SJCRH30 (cell line): ENCODE measurements at places on chromosomes 7 and 10.

- DNase-seq: peak; percentile 70
These were observed 74.4 kb upstream of the RSU1 start for GRCh38 chr10:16891375-16892313.

GRCh38 chr10:46234431-46235060, 52.3 kb upstream of the ANTXRL start:
- DNase-seq: no peak

DNA sequence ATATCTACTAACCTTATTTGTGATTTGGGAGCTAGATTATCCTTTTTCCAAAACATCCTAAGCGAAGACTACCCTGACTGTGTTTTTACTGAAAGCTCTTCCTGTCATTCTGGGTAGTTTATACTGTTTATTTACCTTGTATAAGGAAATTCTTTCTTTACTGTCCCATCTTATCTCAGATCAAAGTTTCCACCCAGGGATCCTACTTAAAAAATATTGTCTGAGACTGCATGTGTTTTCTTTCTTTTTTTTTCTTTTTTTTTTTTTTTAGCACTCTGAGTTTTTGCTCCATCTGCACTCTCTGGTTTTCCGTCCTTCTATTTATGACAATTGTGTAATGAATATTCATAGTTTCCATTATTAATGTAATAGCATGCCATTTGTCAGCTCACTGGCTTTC, 26.5 kb downstream of the CDK14 start:
- no peak for DNase-seq

- no peak for DNase-seq
These were observed 411.6 kb downstream of the RPS24 start for GRCh38 chr10:78445308-78445707.

GRCh38 chr10:21047096-21047495, 150.0 kb upstream of the NEBL start:
- no peak for DNase-seq

- peak; percentile 66 for DNase-seq
These were observed 354.1 kb downstream of the TNS3 start for GRCh38 chr7:47227762-47228177.

DNA sequence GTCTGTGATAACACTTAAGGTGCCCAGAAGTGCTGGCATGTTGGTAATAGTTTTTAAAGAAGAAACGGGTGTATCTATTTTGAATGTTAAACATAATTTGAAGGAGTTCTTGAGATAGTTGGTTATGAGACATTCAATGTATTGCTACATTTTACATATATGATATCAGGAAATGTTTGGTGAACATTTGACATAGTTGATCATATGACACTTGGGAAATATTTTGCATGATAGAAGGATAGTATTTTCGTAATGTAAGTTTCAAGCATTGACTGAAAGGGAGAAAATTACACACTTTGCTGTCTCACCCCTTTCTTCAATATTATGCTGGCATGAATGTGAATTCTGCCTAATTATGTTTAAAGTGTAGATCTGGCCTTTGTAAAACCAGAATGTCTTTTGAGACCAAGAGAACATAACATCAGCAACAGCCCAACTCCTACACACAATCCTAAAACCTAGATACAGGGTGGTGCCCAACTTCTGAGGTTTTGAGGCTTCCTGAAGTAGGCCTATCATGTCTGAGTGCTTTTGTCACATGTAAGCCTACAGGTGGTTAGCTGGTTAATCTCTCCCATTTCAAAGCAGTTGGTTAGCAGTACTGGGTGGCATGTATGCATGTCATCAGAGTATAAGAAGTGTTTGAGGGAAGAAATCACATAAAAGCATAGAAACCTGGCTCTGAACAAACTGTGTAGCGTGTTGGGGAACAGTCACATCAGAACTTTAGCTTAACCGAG, 2.1 kb downstream of the ADD3 start:
- peak; percentile 12 for DNase-seq

DNA sequence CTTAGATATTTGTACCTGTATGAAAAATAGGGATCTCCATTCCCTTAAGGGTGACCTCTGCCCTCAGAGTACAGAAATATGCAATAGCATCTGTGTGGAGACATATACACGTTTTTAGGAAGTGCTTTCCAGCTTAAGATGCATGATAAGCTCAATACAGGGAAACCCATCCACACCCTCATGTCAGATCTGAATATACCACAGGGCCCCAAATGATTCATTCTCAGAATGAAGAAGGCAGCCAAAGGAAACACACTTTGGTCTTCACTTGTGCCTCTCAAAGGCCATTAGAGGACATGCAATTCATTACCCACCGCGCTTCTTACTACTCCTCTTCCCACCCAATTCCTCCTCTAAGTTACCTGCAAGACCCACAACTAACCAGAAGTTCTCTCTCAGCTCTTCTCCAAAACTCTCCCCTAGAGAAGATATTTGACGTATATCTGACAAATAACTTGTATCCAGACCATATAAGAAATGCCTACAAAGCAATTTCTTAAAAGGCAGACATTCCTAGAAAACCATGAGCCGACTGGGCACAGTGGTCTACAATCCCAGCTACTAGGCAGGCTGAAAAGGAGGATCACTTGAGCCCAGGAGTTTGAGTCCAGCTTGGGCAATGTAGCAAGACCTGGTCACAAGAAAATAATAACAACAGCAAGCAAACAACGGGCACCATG, 103.0 kb downstream of the OAT start:
- no peak for DNase-seq

DNA sequence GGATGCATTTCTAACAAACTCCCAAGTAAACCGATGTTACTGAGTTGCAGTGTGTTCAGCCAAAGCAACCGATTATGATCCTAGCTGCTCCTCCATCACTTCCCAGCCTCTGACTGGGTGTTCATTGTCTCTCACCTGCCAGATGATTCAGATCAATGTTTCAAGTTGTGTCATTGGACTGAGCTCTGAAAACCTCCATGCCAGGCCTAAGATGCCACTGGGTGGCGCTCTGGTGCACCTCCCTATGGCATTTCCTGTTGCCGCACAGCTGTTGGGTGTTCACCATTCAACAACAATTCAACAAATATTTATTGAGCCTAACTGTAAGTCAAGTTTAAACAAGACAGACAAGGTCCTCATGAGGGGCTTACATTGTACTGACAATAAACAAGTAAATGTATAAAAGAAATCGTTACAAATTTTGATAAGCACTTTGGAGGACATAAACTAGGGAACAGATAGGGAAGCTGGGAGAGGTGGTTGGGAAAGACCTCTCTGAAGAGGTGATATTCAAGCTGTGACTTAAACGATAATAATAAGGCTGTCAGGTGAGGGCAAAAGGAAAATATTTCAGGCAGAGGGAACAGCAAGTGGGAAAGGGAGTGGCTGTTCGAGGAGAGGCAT, 22.8 kb downstream of the RGR start:
- no peak for DNase-seq

DNA sequence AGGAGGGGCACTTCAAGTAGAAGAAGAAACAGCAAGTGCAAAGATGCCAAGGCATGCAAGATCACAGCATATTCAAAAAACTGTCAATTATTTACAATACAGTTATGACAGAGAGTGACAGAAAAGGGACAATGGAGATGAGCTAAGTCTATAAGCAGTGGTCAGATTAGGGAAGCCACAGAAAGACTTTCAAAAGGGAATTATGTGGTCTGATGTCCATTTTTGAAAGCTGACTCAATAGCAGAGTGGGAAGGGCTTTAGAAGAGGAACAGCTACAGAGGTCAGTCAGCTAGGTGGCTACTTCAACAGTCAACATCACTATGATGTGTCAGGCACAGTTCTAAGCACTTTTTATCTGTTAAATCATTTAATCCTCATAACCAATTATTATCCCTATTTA, 45.2 kb upstream of the SPOCK2 start:
- no peak for DNase-seq

DNA sequence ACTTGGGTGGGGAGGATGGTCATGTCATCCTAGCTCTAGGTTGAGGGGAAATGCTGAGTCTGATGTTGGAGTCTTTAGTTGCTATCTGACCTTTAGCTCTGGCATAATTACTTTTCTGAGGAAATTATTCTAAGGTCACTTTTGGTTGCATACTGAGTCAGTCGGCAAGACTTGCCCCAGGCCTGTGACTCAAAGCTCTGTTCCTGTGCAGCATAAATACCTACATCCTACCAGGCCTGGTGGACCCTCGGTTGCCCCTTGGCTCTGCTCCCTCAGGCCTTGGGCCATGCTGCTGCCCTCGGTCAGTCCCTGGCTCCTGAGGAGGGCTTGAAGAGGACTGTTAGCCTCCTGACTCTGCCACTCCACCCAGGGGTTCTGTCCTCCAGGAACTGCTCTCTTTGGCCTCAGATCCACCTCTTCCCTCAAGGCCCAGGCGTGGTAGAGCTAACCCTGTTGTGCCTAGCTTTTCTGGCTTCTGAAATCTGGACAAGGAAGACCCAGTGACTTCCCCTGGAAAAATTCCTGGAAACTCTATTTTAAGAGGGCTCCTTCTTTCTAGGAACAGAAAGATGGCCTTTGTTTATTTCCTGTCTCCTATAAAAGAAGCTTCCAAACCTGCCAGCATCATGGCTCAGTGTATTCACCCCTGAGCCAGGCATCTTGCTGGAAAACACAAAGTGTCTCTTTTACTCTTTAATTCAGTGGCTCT, 71.2 kb downstream of the TMEM178B start:
- DNase-seq: no peak

GRCh38 chr7:75914169-75914654, 743 bp upstream of the POR start:
- DNase-seq: peak; percentile 22

- peak; percentile 62 for DNase-seq
These were observed 15.1 kb upstream of the ELN start for GRCh38 chr7:74012842-74013249.

GRCh38 chr7:152336754-152337368, 98.9 kb downstream of the KMT2C start:
- DNase-seq: peak; percentile 62

GRCh38 chr7:44320794-44321371, 4.5 kb downstream of the CAMK2B start:
- no peak for DNase-seq

- no peak for DNase-seq
These were observed 1055.1 kb downstream of the KCNMA1 start for GRCh38 chr10:76582531-76582930.

- DNase-seq: no peak
These were observed 425.7 kb upstream of the SEMA3D start for GRCh38 chr7:85612514-85612913.

DNA sequence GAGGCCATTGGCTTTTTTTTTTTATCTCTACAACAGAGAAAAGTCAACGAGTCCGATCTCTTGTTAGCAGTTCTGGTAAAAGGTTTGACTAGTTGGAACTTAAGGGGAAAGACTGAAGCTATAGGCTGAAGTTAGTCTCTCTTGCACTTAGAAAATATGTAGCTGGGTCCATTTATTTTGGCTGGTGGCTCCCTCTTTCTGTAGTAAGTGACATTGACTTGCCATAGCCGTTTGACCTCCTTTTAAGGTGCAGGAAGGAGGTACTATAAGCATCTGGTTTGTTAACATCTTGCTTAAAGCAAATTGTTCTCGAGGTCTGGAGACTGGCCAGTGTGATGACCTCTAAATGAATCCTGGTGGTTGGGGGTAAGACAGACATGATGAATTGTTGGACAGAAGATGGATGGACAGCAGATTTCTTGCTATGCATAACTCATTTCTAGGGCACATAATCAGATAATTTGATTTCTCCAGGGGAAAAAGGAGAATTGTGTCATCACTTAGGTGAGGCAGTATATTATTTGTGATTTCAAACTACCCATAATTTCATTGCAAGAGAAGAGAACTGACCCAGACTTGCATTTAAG, 356.3 kb upstream of the GALNT17 start:
- no peak for DNase-seq

DNA sequence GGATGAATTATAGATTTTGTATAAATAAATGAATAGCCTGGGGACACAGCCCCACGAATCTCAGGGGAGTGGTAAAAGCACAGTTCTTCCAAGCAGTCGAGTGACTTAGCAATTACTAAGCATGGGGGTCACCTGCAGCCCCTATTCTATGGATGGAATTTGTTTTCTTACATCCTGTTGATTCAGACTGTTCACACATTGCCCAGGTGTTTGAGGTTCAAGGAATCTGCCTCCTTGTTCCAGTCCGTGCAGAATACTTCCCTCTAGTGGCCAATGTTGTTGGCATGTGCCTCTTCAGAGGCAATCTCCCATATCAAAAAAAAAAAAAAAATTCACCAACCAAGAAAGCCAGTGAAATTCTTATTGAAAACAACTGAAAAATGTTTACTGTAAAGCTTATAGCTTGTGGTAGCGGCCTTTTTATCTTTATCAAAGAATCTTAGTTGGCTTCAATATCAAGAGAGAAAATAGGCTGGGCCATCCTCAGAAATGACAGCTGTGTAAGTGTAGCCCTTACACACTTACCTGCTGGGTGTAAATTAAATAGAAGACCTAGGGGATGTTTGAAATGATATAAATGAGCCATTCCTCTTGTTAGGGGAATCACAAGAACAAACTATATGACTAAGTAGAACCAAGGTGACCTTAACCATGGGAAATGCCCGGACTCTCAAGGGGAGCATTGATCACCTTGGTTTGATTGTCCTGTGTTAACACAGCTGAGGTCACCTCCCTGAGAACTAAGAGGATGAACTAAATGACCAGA, 7.8 kb downstream of the LIPM start:
- DNase-seq: peak; percentile 48

DNA sequence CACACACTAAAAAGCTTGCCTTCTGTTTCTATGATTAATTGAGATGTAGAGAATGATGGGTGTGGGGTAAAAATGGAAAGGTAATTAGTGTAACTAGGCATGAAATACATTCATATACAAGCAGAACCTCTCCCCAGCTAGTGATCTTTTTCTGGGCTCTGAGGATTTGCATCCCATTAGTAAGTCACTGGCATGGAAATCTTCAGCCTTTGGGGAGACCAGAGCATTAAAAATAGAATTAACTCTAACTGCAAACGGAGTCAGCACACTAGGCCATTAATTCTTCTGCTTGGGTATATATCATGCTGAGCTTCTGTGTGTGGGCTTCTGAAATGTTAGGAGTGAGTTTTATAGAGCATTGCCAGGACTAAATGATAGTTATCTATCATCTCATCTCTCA, 128.9 kb downstream of the HDAC9 start:
- no peak for DNase-seq

DNA sequence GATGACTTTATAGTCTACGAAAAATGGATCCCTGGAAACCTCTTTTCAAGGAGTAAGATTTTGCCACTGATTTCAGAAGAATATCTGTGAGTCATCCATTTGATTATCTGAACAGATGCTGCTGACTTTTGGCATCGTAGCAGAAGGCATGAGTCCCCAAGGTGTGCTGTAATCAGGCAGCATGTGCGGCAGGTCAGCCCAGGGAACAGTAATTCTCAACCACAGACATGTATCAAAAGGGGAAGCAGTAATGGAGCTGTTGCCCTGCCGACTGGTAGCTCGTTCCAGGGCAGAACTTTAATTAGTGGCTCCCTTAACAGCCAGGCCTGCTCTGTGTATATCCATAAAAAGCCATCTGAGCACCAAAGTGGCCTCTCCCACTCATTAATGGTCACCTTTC, 5.7 kb upstream of the VWC2 start:
- no peak for DNase-seq
